Activated CD4-positive, alpha-beta T cell treated with anti-CD3 and anti-CD28 coated beads, Interleukin-2, amount 50 U/mL, for 48 hours (primary cell): ENCODE measurements at places on chromosomes 4 and X.

DNA sequence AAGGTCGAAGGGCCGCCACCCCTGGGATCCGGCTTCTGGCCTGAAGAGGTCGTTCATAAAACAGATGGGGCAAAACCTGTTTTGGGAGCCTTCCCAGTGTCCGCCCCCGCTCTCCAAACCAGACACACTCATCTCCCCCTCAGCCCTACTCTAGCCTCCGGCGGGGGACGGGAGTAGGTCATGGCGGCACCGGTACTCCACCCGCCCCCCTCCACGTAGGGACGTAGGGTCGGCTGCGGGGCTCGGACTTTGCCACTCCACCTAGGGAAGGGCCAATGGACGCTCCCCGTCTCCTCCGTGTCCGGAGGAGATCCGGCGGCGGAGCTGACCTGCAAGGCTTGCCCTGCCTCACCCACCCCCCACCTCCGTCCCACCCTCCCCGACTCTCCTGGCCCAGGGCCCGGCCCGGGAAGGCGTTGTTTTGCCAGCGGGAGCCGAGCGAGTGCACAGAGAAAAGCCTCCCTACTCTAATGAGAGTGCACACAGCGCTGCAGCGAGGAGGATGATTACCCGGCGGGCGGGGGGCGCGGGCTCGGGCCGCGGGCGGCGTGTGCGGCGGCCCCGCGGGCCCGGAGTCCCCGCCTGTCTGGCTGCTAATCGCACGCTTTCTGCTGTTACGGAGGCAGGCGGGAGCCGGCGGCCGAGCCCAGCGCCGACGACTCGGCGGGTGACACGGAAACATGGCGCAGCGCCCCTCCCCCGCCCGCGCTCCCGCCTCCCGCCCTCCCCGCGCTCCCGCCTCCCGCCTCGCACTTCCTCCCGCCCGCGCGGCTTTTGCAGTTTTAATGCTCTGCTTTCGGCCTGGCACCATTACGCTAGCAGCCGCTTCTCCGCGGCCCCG is 8.3 kb upstream of the BCOR start:
- DNase-seq: peak; percentile 67

DNA sequence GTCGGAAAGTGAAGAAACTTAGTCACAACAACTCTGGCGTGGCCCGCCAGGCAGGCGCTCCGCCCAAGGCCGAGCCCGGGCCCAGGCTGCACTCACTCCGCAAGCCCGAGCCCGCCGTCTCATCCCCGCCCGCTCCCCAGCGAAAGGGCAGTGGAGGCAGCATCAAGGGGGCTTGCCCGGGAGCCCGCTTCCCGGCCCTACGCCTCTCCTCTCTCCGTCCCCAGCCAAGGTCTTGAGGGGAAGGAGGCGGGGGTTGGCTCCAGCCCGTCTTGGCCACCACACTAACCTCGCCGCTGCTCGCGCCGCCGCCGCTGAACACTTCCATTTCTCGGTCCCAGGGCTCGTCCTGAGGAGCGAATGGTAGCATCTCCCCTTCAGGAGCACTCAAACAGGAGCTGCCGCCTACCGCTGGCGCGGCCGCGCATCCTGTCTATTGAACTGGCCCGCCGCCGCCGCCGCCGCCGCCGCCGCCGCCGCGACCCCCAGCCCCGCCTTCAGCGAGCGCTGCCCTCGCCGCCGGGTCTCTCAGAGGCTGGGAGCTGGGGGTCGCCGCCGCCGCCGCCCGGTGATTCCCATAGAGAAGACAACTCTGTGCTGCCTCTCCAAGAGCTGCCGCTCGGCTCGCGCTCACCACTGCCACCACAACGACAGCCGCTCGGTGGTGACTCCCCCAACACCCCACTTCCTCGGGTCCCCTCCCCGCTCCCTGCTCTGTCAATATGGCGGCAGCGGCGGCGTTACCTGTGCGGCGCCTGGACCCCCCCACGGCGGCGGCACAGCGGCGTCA is at the start of gene RPS6KA6:
TSS of gene RPS6KA6 (minus strand) at position 667 of the 787 bp plus-strand sequence. CDS start at position 367, 300 bp downstream.
- peak; percentile 1 for DNase-seq

GRCh38 chr4:24248674-24249630 is 335.4 kb downstream of the DHX15 start:
- no peak for DNase-seq

- DNase-seq: no peak
Observed at GRCh38 chrX:153065389-153065788, 6.9 kb upstream of the PNMA6A start.

DNA sequence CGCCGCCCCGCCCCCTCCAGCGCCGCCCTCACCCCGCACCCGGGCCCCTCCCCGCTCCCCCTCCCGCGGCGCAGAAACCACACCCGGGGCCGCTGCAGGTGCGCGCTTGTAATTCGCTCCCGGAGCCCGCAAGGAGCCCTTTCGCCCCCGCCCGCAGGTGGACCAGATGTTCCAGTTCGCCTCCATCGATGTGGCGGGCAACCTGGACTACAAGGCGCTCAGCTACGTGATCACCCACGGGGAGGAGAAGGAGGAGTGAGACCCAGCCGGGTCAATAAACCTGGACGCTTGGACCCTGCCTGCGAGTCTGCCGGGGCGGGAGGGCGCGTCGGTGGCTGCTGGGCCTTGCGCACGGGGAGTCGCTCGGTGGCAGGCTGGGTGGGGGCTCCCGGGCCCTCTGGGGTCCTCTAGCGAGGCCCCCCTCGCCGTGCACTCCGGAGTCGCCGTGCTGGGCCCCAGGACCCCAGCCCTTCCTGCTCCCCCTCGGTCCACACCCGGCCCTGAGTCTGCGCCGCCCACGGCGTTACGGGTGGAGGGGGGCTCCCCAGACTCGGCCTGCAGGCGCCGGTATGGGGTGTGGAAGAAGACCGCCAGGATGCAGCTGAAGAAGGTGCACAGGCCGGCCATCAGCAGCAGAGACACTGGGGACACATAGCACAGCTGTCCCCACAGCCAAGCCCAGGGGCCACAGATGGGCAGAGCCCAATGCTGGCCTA is 7.1 kb downstream of the SLC49A3 start:
- DNase-seq: no peak

DNA sequence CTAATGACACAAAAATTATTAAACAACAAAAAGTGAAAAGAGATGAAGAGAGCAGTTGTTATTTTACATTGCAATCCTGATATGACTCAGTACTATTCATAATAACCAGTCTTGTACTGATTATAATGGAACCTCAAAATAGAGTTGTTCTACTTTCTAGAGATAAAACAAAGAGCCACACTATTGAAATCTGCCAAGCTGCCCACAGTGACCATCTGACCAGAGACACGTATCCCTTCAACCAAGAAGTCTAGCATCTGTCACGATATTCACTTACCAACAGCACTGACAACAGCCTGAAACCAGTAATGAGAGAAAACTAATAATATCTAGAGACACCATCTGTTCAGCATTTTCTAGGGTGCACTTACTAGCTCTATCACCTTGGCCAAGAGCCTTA is 466.7 kb downstream of the NKX6-1 start:
- no peak for DNase-seq

GRCh38 chrX:154721155-154721554 is 29.7 kb downstream of the GAB3 start:
- no peak for DNase-seq

GRCh38 chrX:30144221-30144620 is 71.1 kb upstream of the MAGEB2 start:
- no peak for DNase-seq

- DNase-seq: no peak
Observed at GRCh38 chrX:8653956-8654355, 78.0 kb downstream of the ANOS1 start.

- DNase-seq: no peak
Observed at GRCh38 chr4:5874811-5875449, 18.0 kb downstream of the CRMP1 start.

GRCh38 chr4:168143601-168144000 is 51.3 kb downstream of the ANXA10 start:
- no peak for DNase-seq

DNA sequence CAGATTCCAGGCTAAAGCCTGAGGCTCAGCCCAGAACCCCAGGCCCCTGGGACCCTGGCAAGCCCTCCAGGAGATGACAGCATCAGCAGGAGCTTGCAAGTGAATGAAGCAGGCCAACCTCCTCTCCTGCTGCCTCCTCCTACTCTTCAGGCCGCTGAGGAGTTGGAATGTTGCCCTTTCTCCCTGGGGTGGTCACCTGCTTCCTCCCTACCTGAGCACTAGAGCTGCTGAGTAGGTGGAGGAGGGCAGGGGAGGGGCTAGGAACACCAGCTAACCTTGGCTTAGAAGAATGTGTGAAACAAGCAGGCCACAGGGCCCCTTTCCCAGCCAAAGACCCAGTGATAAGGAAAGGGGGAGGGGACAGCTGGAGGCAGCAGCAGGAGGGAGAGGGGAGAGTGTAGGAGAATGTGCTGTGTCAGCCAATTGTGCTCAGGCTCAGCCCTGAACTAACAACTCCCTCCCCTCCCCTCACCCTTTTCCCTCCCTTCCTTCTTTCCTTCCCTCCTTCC is 58.0 kb downstream of the PJA1 start:
- DNase-seq: no peak

- DNase-seq: no peak
Observed at GRCh38 chr4:39539089-39539611, 11.9 kb upstream of the UGDH start.

DNA sequence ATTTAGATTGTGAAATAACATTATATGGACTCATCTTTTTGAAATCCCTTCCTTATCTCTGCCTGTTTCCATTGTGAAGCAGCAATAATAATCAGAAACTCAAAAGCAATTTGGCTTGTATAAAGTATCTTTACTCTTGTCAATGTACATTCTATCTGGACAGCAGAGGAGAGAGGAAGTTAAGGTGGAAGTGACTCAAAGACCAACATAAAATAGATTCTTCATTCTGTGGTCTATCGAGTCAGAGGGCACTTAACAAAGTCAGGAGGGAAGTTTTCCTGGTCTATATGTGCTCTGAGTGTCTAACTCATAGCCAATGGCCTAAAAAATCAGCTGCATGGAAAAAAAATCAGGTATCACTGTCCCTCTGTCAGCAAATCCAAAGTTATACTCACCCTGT is 155.5 kb downstream of the EMCN start:
- DNase-seq: no peak

- DNase-seq: no peak
Observed at GRCh38 chr4:184669251-184669650, 19.7 kb downstream of the PRIMPOL start.

- DNase-seq: no peak
Observed at GRCh38 chrX:124518885-124519284, 172.5 kb downstream of the SH2D1A start.

DNA sequence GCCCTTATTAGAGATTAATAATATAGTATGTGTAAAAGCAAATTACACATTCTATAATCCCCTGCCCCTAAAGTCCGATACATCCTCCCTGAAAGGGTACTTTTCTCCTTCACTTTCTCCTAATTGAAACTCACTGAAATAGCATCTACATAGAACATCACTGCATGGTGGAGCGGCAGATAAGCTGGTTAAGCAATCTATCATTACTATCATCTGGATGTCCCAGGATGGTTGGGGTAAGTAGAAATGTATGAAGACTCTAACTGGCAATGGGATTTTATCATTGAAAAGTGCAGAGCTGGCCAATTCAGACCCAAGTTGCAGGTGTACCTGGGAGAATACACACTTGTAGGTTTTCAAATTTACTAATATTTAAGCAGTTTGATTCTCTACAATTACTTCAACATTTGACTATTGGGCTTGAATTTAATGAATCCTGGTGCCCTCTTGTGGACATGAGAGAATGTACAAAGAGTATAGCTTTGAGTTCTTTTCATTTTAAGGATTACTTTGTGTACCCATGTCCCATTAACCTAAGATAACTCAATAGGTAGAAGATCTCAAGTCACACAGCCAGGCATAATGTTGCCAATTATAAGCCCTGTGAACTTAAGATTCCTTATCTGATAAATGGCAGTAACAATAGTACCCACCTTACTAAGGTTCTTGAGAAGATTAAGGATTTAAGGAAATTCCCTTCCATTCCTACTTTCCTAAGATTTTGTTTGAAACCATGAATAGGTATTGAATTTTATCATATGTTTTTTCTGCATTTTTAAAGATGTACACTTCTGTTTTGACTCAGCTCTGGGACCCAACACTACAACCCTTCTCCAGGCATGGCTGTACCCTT is 69.8 kb downstream of the SHROOM3 start:
- DNase-seq: no peak

DNA sequence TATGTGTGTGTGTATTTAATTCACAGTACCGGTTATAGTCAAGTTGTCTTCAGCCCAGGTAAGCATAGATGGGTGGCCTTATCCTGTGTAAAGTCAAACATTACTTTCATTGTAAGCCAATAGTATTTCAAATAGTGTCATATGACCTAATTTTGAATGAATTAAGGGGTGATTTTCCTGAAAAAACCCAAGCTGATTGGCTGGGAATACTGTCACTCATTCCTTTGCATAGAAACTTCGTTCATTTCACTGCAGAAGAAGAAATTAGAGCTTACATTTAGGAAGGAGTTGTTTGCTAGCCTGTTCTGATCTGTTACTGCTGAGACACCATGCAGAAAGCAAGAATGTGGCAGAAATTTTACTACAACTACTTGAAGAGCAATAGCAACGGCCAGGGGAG is 45.4 kb downstream of the SMARCAD1 start:
- no peak for DNase-seq

DNA sequence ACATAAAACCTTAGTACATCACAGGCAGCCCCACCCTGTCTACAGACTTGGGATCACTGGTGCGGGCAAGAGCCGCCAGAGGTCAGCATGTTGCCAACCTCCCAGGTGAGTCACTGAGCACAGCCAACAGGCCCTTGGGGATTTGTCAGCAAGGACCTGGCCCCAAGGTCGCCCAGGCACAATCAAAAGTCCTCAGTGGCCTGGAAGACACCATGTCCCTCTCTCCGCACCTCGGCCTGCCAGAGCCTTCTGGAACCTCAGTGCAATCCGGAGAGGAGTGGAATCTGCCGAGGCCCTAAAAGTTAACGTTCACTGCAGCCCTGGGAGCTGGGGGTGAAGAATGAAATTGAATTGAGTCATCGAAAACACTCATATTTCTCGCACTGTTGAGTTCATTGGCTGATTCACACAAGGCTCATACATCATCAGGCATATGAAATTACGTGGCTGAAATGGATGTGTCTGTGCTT is 74.3 kb downstream of the WFS1 start:
- no peak for DNase-seq

GRCh38 chrX:112247714-112248113 is 165.1 kb upstream of the TRPC5 start:
- no peak for DNase-seq

DNA sequence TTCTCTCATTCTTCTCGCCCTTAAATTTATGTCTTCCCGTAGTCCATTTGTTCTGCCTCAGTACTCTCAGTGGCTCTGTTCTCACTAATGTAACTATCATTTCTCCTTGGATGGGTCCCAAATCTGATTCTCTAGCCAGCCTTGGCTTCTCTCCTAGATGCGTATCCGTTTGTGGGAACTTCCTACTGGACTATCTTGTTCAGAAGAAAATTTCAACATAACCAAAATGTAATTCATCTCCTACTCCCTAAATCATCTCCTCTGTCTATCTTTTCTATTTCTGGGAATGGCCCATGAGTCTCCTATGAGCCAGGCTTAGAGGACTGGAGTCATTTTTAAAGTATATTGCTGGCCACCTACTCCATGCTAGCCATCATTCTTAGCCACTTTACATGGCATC is 4.4 kb upstream of the C4orf36 start:
- DNase-seq: no peak

GRCh38 chr4:87565746-87566145 is 36.6 kb upstream of the SPARCL1 start:
- DNase-seq: no peak

- peak; percentile 16 for DNase-seq
Observed at GRCh38 chr4:82797405-82798111, 1.0 kb downstream of the SCD5 start.

- DNase-seq: peak; percentile 82
Observed at GRCh38 chrX:77894921-77895886, at the start of gene MAGT1. Gene MAGT1 (minus strand): TSS chrX:77895435. CDS start chrX:77895410, 25 bp downstream.
